Left ventricle myocardium inferior (tissue), 1 donor: ENCODE measurements at places on chromosomes 7 and 10. TPM values are rescaled to one million over a fixed set of nuclear protein-coding genes. Genes with fewer than 3 reads are reported as not detected.

DNA sequence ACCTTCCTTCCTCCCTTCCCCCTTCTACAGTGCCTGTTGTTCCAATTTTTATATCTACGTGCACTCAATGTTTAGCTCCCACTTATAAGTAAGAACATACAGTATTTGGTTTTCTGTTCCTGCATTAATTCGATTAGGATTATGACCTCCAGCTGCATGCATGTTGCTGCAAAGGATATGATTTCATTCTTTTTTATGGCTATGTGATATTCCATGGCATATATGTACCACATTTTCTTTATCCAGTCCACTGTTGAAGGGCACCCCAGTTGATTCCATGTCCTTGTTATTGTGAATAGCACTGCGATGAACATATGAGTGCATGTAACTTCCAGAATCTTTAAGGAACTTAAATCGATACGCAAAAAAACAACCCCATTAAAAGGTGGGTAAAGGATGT lies 39.9 kb downstream of the BET1 start:
- DNase-seq = no peak

DNA sequence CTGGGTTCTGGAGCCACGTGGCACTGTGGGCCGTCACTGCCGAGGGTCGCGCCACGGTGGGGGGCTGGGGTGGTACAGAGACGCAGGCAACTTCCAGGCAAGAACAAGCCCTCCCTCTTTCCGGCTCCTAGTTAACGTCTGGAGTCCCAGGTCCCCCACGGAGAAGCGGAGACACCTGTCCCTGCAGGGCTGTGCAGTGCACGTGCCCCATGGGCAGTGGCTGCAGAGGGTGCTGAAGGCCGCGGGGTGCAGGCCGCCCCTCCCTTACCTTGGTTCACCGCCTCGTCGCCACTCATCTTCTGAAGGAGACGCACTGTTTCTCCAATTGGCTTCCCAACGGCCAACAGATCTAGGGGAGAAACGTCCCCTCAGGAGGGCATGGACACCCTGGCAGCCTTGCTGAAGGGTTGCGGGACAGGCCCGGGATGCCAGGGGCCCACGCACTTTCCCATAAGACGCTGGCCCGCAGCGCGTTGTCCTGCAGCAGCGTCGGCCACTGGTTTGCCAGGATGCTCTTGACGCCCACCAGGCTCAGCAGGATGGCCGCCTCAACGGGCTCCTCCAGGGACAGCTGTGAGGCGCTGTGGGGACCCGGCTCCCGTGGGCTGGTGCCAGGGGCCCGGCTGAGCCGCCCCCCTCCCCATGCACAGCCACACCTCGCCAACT lies 24.3 kb upstream of the NKX6-2 start:
- DNase-seq = no peak

GRCh38 chr10:98489561-98490481 lies 43.1 kb upstream of the HPS1 start:
- DNase-seq = no peak

GRCh38 chr10:101769541-101770180 lies 6.3 kb downstream of the FGF8 start:
- no peak for DNase-seq

The PNLIPRP1 gene
- not detected for total RNA-seq

- DNase-seq = no peak
These were observed 111.7 kb upstream of the COBL start for GRCh38 chr7:51428217-51428887.

DNA sequence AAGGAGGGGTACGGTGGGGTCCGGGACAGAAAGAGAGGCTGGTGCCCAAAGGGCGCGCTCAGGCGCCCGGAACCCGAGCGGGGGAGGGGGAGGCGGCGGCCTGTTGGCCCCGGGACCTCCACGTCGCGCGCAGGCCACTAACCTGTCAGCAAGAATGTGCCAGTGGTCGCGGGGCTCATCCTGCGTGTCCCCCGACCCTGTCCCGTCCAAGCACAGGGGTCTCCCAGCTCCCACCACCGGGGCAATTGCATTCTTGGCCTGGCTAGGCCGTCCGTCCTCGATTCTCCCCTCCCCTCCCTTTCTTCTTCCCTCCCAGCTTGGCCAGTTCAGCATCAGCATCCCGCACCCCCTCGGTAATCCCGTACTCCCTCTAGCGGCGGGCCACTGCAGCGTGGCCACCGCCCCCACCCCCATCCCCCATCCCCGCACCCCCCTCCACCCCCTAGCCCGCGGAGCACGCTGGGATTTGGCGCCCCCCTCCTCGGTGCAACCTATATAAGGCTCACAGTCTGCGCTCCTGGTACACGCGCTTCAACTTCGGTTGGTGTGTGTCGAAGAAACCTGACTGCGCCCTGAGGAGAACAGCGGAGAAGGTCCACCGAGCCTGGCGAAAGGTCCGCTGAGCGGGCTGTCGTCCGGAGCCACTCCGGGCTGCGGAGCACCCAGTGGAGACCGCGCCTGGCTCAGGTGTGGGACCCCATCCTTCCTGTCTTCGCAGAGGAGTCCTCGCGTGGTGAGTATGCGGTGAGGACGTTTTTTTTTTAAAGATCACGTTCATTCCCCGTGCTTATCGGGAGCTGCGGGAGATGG lies at the start of gene SGCE:
TSS of gene SGCE (minus strand) at position 286 of the 810 bp plus-strand sequence. CDS start at position 251, 35 bp downstream.
- peak; percentile 68 for DNase-seq

The MEIG1 gene
- total RNA-seq = not detected

DNA sequence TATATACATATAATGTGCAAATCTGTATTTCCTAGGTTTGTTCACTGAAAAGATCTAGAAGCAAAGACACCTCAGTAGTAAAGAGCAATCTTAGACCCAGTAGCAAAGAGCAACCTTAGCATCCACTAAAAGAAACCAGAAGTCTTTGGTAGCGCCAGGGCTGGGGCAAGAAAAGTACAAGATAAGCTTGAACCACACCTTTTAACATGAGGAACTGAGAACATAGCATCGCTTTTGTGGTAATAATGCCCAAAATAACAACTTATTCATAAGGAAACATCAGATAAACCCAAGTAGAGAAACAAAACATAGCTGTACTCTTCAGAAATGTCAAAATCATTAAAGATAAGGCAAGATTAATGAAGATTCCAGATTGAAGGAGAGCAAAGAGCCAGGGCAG lies 173.4 kb downstream of the IMMP2L start:
- DNase-seq = no peak

DNA sequence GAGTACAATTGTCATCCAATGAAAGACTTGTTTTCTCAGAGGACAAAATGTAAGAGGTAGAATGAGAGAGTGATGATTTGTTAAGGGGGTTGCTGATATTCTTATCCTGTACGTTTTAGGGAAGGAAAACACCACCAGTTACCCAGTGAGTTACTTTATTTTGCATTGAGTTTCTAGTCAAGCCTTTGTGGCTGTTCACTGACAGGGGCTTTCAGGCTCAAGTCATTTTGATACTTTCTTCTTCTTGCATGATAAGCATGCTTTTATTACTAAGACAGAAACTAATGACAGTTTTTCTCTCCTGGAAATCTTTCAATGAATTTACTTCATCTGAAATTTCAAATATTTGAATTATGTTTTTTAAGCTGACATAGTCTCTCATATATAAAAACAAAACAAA lies 710.2 kb upstream of the POM121L12 start:
- no peak for DNase-seq

DNA sequence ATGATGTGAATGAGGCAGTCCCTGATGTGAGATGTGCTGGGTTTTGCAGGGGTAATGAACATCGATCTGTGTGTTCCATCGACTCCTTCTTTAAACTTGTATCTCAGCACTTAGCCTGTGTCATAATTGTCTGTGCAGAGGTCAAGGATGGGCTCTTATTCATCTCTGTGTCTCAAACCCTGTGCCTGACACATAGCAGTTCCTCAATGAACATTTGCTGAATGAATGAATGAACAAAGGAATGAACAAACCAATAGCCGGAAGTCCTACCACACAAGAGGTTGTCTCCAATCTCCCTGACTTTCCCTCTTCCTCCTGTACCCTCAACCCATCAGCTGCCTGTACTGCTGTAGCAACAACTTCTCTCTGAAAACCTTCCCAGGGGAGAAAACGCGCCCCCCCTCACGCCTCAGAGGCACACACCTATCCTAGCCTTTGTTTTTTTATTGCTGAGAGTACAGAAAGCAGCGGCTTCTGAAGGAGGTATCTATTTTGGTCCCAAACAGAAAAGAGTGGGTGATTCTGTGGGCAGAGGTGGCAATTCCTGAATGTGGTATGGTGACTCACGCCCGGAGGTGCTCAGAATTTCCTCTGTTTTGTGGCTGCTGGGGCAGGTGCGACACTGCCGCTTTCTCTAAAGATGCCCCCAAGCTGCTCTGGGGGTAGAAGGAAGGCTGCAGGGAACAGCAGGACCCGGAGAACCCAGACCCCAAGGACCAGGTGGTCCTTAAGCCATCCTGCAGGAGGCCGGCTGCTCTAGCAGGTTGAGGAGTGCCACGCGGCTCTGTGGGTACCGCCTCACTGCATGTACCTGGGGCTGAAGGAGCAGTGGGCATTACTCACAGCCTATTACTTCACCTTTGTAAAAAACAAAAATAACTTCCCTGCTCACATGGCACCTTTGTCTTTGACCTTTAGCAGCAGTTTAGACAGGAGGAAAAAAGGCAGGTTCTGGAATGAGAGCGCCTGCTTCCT lies 9.6 kb downstream of the IL2RA start:
- no peak for DNase-seq

DNA sequence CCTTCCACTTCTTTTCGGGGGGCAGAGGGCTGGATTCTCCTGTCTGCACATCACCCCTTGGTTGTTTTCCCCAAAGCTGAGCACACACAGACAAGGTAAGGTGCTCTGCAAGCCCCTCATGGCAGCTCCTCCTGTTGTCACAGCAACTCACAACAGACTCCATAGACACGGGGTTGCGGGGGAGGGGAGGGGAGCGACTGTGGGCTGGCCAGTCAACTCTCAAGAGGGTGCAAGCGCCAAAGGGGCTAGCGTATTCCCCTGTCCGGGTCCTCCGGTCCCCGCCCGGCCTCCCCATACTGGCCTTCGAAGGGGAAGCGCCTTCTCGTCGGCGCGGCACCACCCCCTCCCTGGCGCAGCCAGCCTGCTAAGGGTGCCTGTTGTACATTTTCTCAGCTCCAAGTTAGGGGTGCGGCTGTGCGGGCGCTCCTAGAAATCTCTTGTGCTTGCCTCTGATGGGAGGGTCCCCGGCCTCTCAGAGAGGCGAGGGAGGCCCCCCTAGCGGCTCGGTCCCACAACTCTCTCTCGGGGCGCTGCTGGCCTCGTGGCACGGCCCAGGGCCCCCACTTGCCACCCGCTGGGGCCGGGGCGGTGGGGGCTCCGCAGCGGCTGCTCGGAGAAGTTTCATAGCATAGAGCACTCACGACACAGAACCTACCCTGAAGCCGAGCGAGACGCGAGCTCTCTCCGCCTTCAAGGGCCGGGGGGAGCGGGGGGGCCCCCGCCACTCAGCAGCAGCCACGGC lies 498 bp downstream of the RHOBTB1 start:
- DNase-seq = peak; percentile 71

DNA sequence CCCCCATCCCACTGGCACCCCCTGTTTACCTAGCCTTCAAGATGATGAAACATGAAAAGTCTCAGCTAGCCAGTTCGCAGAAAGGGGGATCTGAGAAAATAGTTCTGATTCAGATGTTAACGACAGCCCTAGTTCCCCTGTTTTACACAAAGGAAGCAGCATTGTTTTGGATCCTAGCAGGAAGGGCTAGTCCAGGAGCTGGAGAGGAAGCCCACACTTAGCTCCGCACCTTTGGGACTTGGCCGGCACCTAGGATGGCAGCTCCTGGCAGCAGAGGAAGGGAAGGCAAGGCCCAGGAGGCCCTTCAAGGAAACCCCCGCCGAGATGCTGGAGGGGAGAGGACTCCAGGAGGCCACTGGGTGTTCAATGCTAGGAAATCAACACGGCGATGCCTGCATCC lies 29.0 kb upstream of the MGMT start:
- no peak for DNase-seq

- DNase-seq = no peak
These were observed 75.4 kb upstream of the POM121L12 start for GRCh38 chr7:52959878-52960660.

GRCh38 chr10:62759599-62760175 lies 44.8 kb upstream of the ADO start:
- no peak for DNase-seq

The SAMD9L gene
- 3.7 TPM for total RNA-seq

DNA sequence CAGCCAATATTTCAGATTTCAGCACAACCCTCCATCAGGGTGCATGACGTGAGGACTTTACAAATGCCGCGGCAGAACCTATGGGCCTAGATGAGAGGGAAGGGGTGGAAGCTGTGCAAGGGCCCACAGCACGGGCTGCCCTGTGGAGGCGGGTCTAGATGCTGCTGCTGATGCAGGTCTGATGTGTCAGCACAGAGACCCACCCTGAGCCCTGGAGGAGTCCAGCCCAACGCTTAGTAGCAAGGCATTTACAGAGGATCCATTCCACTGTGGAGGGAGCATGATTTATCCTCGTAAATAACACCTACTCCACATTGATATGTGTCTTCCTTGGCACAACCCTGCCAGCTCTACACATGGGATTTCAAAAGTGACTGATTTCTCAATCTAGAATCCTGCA lies 48.5 kb downstream of the MYL10 start:
- DNase-seq = no peak

The TAC1 gene
- not detected for total RNA-seq

GRCh38 chr7:158120316-158120715 lies 467.3 kb downstream of the PTPRN2 start:
- DNase-seq = no peak

DNA sequence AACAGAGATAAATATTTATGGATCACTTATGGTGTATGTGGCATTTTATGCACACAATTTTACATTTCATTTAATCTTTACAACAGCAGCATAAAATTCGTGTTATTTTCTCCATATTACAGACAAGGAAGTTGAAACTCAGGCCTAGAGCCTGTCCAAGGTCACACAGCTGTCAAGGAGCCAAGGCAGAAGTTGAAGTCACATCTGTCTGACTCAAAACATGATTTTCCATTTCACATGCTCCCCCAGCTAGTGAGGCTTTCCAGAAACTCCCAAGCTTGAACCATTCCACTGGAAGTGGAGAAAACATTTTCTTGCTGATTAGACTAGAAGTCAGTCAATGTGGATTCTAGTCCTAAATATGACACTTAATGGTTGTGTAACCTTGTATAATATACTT lies 110.5 kb downstream of the HECTD2 start:
- no peak for DNase-seq

The OPALIN gene
- total RNA-seq = not detected

DNA sequence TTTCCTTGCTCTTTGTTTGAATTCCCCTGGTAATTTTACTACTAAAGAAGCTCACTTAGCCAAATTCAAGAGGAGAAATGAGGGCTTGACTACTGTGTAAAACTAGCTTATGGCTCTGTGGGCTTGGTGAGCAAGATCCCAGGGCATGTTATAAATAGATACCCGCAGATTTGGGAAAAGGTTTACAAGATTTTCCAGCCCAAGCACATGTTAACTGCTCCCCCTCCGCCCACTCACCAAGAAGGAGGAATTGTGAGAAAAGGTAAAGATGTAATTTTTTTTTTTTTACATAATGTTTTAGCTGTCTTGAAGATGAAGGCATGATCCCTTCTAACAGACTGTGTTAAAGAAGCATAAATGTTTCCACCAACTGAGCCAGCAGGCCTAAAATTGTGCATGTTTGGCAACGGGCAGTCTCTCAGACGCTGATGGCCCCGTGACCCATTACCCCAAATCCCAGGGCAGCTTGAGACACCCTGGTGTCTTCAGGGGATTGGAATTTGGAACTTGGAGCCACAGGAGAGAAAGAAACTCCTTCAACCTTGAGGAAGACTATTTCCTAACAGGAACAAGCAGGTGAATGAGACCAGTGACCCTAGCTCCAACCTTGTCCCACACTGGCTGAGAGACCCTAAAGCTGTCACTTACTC lies 429.8 kb upstream of the CELF2 start:
- DNase-seq = no peak

GRCh38 chr7:146698995-146699610 lies 582.5 kb downstream of the CNTNAP2 start:
- no peak for DNase-seq
